ENCODE measurements at places on chromosomes 2 and 18. TPM values are rescaled to one million over a fixed set of nuclear protein-coding genes. Genes with fewer than 3 reads are reported as not detected.

- no peak for DNase-seq
- H3K36me3 ChIP-seq, result no peaks in the 10 kb centered on the region
- no peaks in the 10 kb centered on the region for H3K27me3 ChIP-seq
- H3K4me3 ChIP-seq, result no peak overlapping the region
- H3K27ac ChIP-seq, result no peak overlapping the region
- peaks cover 27% of the 10 kb centered on the region for H3K4me1 ChIP-seq
Measured at GRCh38 chr18:46279673-46280072, 175.5 kb downstream of the HAUS1 start.

The HOXD4 gene
- not detected for total RNA-seq

DNA sequence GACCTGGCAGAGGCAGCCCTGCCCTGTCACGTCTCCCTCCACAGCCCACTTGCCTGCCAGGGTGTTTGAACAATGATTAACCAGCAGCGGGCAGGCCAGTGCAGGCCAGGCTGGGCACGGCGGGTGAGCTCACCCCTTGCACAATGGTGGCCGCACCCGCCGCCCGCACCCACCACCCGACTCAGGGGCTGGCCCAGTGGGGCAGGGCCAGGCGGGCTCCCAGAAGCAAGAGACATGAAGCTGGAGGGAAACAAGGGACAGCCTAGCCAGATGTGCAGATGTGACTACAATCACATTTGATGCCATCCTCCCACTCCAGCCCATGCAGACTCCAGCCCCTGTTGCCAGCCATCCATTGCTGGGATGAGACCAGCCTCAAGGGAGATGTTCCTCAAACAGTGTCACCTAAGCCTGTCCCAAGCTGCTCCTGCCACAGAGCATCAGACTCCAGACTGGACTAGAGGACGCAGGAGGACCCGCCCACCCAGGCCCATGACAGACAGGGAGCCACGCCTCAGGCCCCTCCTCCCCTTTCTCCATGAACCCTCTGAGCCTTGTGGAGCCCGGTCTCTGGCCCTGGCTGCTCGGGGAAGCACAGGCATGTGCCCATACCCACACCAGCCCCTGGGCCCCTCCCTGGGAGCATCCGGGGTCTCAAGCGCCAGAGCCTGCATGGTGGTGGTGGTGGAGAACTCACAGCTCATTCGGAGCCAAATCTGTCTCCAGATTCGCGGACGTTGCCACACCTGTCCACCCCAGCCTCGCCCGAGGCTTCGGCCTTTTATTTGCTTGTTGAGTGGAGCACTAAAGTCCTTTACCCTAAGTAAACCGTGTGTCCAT lies 45.0 kb downstream of the SDC1 start:
- no peaks in the 10 kb centered on the region for H3K36me3 ChIP-seq
- no peak for DNase-seq
- no peaks in the 10 kb centered on the region for H3K27me3 ChIP-seq
- no peak overlapping the region for H3K4me3 ChIP-seq
- H3K27ac ChIP-seq, result no peak overlapping the region
- H3K4me1 ChIP-seq, result no peaks in the 10 kb centered on the region

DNA sequence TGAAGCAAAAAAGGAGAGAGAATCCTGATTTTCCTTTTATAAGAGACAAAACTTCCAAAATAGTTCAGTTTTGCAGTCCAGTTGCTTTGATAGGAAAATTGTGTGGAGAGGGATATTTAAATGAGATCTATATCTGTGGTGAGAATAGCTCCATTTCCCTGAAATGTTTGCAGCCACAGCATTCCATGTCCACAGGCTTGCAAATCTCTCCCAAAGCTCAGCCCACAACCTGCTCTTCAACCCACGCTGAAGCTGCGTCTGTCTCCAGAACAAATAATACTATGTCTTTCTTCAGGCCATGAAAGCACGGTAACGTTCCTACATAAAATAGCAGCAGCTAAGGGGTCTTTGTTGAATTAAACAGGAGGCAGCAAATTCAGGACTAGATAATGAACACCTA lies 31.8 kb downstream of the TMEM17 start:
- H3K27ac ChIP-seq, result no peak overlapping the region
- H3K27me3 ChIP-seq, result no peaks in the 10 kb centered on the region
- no peak for DNase-seq
- no peaks in the 10 kb centered on the region for H3K4me1 ChIP-seq
- H3K4me3 ChIP-seq, result no peak overlapping the region

Data from right atrium auricular region (tissue), 2 donors.